ENCODE measurements at places on chromosomes 11 and 22. TPM values are rescaled to one million over a fixed set of nuclear protein-coding genes. Genes with fewer than 3 reads are reported as not detected.

- no peak for DNase-seq
These were observed 392.5 kb downstream of the CTTN start for GRCh38 chr11:70790671-70791300.

GRCh38 chr22:27476729-27477128, 324.8 kb downstream of the MN1 start:
- no peak for DNase-seq

Gene CD248
- 0.22 TPM for total RNA-seq

Gene MMP27
- not detected for total RNA-seq

DNA sequence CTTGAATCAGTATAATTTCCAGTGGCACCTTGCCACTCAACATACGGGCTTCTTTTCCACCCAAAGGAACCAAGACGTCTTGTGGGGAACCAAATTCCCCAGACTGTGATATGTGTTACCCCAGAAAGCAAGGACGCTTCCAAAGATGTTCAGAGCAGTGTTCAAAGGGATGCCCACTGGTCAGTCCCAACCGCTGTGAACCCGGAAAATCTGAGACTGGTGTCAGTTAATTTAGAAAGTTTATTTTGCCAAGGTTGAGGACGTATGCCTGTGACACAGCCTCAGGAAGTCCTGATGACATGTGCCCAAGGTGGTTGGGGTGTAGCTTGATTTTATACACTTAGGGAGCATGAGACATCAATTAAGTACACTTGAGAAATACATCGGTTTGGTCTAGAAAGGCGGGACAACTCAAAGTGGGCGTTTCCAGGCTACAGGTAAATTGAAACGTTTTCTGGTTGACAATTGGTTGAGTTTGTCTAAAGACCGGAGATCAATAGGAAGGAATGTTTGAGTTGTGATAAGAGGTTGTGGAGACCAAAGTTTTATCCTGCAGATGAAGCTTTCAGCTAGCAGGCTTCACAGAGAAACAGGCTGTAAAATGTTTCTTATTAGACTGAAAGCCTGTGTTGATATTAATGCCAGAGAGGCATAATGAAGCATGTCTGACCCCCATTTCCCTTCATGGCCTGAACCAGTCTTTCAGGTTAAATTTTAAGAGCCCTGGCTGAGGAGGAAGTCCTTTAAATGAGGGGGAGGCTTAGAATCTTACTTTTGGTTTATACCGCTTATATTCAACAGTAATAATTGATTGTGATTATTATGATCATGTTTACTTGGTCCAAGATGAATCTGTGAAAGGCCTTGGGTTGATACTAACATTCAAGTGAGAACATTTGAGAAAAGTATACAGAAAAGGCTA, 6.8 kb downstream of the APOL3 start:
- DNase-seq = no peak

DNA sequence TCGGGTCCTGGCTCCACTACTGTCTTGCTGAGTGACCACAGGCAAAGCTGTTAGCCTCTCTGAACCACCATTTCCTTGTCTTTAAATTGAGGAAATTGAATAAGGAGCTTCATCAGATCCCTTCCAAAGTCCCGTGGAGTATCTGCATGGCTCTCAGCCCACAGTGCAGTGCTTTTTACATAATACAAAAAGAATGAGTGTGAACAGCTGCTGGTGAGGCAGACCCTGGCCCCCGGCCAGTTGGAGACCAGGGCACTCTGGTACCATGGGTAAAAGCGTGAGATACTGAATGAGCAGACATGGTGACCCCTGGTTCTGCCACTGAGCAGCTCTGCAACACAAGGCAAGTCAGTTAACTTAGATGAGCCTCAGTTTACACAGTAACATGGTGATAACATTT, 86.8 kb downstream of the GALNT18 start:
- DNase-seq = no peak

- DNase-seq = no peak
These were observed 167.1 kb upstream of the NARS2 start for GRCh38 chr11:78741741-78742140.

Gene PATE2
- total RNA-seq = not detected

Gene NAP1L4
- 115 TPM for total RNA-seq

GRCh38 chr11:118621071-118621783, 13.8 kb downstream of the PHLDB1 start:
- no peak for DNase-seq

DNA sequence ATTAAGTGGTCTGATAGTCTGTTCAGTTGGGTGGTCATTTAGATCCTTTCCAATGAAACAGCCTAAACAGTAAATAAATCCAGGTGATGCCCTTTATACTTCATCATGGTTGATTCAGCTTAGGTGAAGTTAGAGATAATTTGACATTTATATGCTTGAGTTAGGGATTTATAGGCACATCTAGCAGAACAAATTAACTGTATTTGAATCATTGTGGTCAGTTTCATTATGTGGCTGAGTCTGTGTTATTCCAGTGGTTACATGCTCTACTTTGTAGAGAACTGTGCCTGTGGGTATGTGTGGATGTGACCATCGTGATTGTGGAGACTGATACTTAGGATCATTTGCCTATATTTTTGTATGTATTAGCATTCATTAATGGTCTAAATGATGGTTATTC, 194.6 kb downstream of the DDX10 start:
- DNase-seq = no peak

DNA sequence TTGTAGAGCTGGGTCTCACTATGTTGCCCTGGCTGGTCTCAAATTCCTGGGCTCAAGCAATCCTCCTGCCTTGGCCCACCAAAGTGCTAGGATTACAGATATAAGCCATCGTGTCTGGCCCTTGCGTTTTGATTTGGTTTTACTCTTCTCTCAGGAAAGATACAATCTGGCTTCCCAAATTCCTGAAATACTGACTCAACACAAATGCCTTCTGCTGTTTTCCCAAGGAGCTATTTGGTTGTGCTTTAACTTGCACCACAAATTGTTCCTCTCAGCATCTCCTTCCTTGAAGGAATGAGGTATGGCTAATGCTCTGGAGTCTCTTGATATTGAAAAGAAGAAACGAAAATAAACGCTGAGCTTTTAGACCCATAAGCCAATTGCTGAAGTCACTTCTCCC, 110.0 kb upstream of the PAX6 start:
- no peak for DNase-seq

DNA sequence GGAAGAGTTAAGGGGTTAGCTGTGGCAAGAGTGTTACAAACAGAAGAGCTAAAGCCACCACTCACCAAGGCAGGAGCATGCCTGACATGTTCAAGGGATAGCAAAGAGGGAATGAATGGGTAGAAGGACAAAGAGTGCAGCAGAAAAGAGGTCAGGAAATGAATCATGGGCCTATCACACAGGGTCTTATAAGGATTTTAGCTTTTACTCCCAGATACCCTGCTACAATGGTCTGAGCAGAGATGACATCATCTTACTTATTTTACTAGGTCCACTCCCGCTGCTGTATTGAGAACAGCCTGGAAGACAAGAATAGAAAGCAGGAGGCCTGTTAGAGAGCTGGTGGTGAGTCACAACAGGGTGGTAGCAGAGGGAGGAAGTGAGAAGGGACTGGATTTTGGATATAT, 9.8 kb downstream of the TRAF6 start:
- no peak for DNase-seq

DNA sequence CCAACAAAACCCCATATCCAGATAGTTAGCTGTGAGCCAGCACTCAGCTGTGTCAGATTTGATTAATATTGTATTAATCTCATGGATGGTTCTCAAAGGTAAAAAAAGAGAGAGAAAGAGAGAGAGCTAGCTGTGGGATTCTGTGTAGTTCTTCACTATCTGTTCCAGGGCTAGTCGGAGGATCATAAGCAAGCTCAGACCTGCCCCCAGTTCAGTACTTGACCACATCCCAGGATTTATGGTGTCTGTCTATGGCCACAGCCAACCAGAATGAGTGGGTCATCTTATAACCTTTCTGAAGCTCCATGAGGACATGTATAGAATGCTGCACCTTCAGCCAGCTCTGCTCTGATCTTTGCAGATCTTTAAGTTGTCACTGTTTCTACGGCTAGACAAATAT, 13.5 kb upstream of the B3GNT6 start:
- no peak for DNase-seq

Gene ABCG4
- not detected for total RNA-seq

GRCh38 chr11:81987829-81988472, 745.7 kb downstream of the FAM181B start:
- DNase-seq = no peak

GRCh38 chr22:32636884-32637283, 162.3 kb downstream of the FBXO7 start:
- no peak for DNase-seq

DNA sequence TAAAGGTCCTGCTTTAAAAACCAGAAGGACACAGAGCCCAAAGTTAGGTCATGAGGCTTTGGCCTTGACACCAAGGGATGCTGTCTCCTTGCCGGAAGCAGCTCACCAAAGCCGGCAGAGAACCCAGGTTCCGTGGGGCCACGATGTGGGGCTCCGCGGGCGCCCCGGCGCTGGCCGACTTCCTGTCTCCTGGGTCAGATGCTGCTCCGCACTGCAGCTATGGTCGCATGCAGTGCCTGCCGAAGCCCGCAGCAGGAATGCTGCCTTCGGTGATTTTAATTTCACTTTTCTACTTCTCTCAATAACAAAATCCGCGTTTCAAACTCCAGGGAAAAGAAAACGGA, 454 bp upstream of the OTUB1 start:
- DNase-seq = peak; percentile 56

Gene SULT4A1
- total RNA-seq = not detected

Gene RASD2
- total RNA-seq = not detected

- no peak for DNase-seq
These were observed 9.6 kb downstream of the SERPINH1 start for GRCh38 chr11:75571625-75572024.

GRCh38 chr22:41021613-41022454, 70.6 kb upstream of the EP300 start:
- DNase-seq = peak; percentile 69

Gene GGTLC3
- total RNA-seq = not detected

Gene TTC36
- 0.32 TPM for total RNA-seq

DNA sequence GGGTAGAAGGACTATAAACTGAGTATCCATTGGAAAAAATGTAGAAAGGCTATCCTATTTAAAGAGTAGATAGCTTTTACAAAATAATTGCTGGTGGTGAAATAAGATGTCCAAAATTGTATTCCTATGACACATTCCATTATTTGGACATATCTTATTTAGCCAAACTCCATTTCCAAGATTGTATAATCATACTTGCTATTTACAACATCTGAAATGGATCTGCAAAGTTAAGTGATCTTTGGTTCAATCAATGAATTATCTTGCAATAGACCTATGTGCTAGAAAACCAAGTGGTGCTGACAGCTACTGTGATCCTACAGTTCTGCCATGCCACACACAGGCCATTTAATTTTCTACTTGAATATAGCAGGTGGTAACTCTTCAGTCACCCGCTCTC, 11.0 kb upstream of the BLID start:
- DNase-seq = no peak

Gene RTL10
- total RNA-seq = 9.1 TPM

Gene MRPL17
- total RNA-seq = 34.2 TPM

Gene RAG2
- total RNA-seq = not detected

DNA sequence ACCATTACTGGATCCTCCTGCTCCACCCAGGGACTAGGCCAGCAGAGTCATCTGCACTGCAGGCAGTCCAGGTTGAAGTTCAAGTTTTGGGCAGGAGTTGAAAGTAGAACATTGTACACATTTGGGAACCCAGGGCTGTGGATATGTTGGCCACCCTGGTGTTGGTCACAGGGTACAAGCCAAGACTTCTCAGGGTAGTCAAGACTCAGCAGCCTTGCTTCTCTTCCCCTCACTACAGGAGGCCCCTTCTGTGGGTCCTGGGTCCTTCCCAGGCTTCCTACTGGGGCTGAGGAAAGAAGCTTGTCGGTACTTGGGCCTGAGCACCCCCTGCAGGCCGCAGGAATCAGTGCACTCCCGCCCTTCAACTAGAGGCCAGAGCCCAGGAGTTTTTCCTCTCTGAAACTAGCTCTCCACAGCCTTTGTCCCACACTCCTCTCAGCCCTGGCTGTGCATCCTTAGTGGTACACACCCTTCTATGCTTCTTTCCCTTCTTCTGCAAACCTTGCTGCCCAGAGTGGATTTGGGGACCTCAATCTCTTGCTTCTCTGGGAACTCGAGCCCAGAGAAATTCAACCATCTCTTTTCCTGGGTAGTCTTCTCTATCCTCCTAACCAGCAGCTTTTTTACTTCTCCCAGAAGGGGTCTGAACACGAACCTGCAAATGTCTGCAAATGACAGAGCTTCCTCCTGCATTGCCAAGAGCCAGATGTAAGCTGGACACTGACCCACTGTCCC, 2.6 kb upstream of the HPX start:
- DNase-seq = peak; percentile 28

DNA sequence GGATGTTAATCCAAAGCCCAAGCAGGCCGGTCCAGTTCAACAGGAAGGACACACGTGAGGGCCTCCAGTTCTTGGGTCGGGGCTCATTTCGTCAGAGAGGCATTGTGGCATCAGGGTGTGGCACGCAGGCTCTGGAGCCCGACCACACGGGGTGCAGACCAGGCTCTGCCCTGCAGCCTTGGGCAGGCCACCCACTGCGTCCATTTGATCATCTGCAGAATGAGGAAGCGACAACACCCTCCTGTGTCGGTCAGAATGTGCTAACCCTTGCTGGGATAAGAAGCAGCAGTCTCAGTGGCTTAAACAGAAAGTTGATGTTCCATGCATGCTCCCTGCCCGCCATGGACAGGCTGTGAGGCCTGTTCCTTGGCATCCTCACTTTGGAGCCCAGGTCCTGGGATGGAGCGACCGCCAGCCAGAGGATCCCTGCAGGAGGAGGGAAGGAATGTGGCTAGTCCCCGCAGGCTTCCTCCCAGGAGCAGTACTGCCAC, 10.8 kb downstream of the RIBC2 start:
- DNase-seq = no peak

DNA sequence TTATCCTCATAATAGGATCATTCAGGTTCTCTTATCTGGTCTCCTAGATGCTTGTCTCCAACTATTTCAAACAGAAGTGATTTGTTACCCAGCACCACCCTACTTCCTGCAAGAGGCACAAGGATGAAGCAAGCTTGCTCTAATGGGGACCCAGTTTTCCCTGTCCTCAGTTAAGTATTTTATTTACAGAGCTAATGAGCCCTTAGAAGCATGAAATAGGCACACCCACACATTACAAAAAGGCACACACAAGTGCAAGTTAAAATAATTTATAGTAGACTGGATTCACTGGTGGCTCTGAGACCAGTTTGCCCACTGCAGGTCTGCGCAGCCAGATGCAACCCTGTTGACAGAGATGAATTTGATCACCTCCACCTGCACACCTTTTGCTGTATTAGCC, 167.5 kb downstream of the KIRREL3 start:
- DNase-seq = no peak

DNA sequence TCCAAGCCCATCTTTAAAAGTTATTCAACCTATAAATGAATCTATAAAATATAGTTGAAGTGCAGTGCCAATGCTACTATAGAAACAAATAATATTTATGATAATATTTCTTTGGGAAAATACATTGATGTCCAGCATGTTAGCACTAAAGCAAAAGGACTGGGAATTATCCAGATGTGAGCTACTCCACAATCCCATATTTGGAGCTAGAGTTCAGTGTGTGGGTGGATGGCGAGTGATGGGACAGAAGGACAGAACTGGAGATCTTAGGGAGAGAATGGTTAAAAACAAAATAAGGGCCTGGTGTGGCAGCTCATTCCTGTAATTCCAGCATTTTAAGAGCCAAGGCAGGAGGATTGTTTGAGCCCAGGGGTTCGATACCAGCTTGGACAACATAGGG, 216.8 kb downstream of the TMEM135 start:
- DNase-seq = no peak

GRCh38 chr11:9992306-9992705, 301.7 kb downstream of the SBF2 start:
- no peak for DNase-seq

All from activated B cell treated with CpG ODN at 0.5 μM for 24 hours (primary cell).